ENCODE measurements at places on chromosomes 7 and 10.

DNA sequence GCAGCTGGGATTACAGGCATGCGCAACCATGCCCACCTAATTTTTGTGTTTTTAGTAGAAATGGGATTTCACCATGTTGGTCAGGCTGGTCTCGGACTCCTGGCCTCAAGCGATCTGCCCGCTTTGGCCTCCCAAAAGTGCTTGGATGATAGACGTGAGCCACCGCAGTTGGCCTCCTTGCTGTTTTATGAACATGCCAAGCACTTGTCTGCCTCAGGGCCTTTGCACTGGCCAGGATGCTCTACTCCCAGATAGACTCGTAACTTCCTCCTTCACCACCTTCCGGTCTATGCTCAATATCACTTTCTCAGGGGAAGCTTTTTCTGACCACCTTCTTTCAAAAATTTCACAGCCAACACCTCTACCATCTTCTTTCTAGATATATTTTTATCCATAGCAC is 6.3 kb downstream of the SLC26A5 start:
- H3K4me1 ChIP-seq, result no peaks in the 10 kb centered on the region
- H3K27me3 ChIP-seq, result no peaks in the 10 kb centered on the region
- DNase-seq, result no peak
- H3K36me3 ChIP-seq, result no peaks in the 10 kb centered on the region
- no peak overlapping the region for H3K27ac ChIP-seq
- H3K4me3 ChIP-seq, result no peak overlapping the region

DNA sequence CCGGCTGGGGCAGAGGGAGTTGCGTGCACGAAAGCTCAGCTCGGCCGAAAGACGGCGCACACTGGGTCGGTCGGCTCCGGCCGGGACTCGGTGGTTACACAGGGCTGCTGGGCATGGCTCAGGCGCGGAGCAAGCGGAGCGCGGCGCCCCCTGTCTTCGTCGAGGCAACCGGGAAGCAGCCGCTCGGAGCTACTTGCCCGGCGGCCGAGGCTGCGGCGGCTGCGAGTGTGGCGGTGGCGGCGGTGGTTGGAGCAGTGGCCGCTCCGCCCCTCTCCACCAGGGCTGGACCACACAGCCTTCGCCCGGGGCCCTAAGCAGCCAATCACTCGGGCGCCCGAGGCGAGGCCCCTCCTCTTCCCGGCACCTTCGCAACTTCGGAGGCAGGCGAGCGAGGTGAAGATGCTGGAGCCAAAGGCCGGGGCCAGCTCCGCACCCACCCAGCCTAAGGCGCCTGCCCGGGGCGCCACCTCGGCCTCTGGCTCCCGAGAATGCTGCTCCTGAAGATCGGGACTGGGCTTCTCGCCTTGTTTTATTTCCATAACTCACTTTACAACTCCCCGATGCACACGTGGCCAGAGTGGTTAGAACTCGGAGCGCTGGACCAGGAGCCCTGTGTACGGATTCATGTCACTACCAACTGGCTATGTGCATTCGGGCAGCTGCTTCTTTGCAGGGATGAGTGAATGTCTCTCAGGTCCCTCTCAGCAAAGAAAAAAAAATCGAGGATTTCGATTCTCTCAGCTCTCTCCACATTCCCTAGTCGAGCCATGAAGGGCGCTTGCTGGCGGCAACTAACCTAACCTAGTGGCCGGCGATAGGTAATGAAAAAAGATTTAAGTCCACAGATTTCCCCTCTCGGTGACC is at the start of gene TLL2:
Gene TLL2 (minus strand): TSS at position 229 of the 864 bp plus-strand sequence. CDS start 241 bp downstream, outside the sequence.
- no peaks in the 10 kb centered on the region for H3K36me3 ChIP-seq
- no peaks in the 10 kb centered on the region for H3K27me3 ChIP-seq
- DNase-seq, result no peak
- peaks cover 25% of the 10 kb centered on the region for H3K4me1 ChIP-seq
- H3K4me3 ChIP-seq, result peak within 1 kb of the TSS; percentile 47
- no peak within 1 kb of the TSS for H3K27ac ChIP-seq

- no peak overlapping the region for H3K27ac ChIP-seq
- no peak for DNase-seq
- H3K4me3 ChIP-seq, result no peak overlapping the region
Observed at GRCh38 chr7:68269405-68269804, 1272.8 kb downstream of the TYW1 start.

- H3K4me1 ChIP-seq, result no peaks in the 10 kb centered on the region
- DNase-seq, result no peak
- H3K27ac ChIP-seq, result no peak overlapping the region
- no peaks in the 10 kb centered on the region for H3K27me3 ChIP-seq
Observed at GRCh38 chr7:114405427-114405826, 9.2 kb upstream of the FOXP2 start.

DNA sequence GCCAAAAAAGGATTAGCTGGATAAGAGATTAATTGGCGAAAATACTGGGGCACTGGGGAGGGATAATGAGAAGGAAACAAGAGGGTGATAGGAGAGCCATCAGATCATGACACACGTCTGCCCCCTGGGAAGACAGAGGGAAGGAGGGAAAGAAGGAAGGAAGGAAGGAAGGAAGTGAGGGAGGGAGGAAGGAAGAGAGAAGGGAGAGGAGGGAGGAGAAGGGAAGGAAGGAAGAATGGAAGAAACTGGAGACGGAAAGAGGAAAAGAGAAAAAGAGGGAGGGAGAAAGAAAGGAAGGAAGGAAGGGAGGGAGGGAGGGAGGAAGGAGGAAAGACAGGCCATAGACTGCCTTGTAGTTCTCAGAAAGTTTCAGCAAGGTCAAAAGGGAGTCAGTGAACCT is 37.8 kb upstream of the WAC start:
- no peaks in the 10 kb centered on the region for H3K36me3 ChIP-seq
- no peak overlapping the region for H3K4me3 ChIP-seq
- no peaks in the 10 kb centered on the region for H3K27me3 ChIP-seq
- no peak overlapping the region for H3K27ac ChIP-seq

GRCh38 chr10:71289421-71290130 is 29.5 kb upstream of the SLC29A3 start:
- H3K4me3 ChIP-seq, result no peak overlapping the region
- peaks cover 6% of the 10 kb centered on the region for H3K4me1 ChIP-seq
- no peaks in the 10 kb centered on the region for H3K27me3 ChIP-seq
- DNase-seq, result no peak

- H3K27ac ChIP-seq, result no peak overlapping the region
- H3K4me3 ChIP-seq, result no peak overlapping the region
- no peaks in the 10 kb centered on the region for H3K36me3 ChIP-seq
- no peak for DNase-seq
- H3K4me1 ChIP-seq, result no peaks in the 10 kb centered on the region
- H3K27me3 ChIP-seq, result no peaks in the 10 kb centered on the region
Observed at GRCh38 chr7:104627516-104627915, 299.1 kb downstream of the LHFPL3 start.

GRCh38 chr10:62063795-62064472 is 162.4 kb downstream of the ARID5B start:
- DNase-seq, result no peak
- peaks cover 87% of the 10 kb centered on the region for H3K4me1 ChIP-seq
- H3K27me3 ChIP-seq, result no peaks in the 10 kb centered on the region
- H3K27ac ChIP-seq, result peak overlapping the region; percentile 97
- no peak overlapping the region for H3K4me3 ChIP-seq
- H3K36me3 ChIP-seq, result peaks cover 13% of the 10 kb centered on the region

DNA sequence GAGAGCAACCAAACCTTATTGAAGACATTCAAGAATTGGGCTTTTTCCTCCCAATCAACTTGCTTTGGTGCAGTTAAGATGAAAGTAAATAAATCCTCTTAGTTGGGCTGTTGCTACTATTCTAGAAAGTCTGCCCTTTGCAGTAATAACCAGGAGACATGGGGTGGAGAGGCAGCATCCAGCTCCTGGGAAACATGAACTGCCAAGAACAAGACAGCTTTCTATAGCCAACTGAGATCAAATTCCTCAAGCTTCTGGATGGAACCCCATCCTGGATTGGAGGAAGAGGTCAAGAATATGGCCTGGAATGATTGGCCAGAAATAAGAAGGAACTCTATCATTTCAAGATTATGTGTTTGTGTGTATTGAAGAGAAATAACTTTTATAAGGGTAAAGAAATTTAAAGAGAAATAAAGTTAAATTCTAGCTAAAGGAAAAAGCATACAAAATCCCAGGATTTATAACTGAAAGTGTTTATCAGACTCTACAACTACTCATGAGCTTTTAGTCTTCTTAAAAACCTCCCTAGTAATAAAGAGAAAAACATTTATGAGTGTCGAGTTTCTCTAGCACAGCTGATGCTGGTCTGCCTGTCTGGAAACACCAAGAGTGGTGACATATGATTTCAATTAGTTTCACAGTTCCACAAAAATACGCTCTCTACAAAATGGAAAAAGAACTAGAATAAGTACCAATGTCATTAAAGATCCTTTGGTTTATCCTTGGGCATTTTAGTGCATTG is 70.1 kb upstream of the COL1A2 start:
- H3K36me3 ChIP-seq, result no peaks in the 10 kb centered on the region
- H3K27me3 ChIP-seq, result no peaks in the 10 kb centered on the region
- peak overlapping the region; percentile 71 for H3K27ac ChIP-seq
- peaks cover 8% of the 10 kb centered on the region for H3K4me1 ChIP-seq

DNA sequence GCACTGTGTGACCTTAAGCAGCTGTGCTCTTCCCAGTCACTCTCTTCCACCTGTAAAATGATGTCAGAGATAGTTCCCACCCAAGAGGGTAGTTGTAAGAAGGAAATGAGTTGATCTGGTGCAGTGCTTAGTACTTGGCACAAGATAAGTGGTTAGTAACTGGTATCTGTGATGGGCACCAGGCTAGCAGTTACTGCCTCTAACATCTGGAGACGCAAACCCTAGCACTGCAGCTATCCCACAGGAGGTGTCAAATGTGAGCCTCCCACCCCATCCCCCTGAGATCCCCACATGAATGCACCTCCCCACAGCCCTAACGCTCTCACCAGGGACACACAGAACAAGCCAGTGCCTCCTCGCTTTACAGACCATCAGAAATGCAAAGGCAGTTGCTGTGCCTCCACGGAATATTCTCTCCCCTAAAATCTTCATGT is 72.0 kb downstream of the KCNMA1 start:
- H3K4me3 ChIP-seq, result no peak overlapping the region
- no peaks in the 10 kb centered on the region for H3K36me3 ChIP-seq
- no peaks in the 10 kb centered on the region for H3K4me1 ChIP-seq
- H3K27me3 ChIP-seq, result no peaks in the 10 kb centered on the region

- no peak for DNase-seq
- no peaks in the 10 kb centered on the region for H3K4me1 ChIP-seq
- H3K36me3 ChIP-seq, result no peaks in the 10 kb centered on the region
Observed at GRCh38 chr7:128007303-128007680, 23.9 kb downstream of the LRRC4 start.

DNA sequence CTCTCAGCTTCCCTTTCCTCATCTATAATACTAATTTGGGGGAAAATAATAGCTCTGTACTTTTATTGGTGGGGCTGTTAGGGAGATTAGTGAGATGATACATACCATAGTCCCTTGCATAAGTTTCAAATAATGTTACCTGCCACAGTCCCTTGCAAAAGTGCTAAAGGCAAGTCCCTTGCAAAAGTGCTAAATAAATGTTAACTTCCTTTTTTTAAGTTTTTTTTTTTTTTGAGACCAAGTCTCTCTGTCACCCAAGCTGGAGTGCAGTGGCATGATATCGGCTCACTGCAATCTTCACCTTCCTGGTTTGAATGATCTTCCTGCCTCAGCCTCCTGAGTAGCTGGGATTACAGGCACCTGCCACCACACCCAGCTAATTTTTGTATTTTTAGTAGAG is 43.4 kb upstream of the SRGN start:
- no peak for DNase-seq
- no peak overlapping the region for H3K27ac ChIP-seq
- no peaks in the 10 kb centered on the region for H3K4me1 ChIP-seq
- no peak overlapping the region for H3K4me3 ChIP-seq

DNA sequence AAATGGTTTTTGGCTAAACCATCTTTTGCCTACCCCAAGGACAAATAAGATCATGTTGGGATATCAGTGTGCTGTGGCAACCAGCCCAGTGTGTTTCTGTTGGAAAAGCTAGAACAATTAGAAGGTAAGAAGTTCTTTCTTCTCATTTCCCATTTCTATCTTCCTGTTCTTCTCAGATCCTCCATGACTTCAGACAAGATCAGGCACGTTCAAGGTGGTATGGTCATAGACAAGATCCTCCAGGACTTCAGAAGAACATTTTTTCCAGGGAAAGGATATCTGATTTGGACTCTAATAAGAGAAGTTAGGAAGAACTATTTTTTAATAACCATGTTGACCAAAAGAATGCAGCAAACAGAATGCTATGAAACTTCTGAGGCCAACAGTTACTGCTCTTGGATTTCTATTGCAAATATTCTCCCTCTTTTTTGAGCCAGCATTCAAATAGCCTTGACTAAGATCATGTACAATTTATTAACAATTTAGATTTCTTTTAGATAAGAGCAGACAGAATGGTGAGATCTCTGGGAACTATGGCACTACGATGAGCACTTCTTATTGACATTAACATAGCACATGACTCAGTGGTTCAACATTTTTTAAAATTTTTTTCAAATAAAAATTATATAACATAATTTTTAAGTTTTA is 15.9 kb downstream of the HYCC1 start:
- H3K4me1 ChIP-seq, result peaks cover 15% of the 10 kb centered on the region
- no peak for DNase-seq
- no peak overlapping the region for H3K27ac ChIP-seq
- no peaks in the 10 kb centered on the region for H3K27me3 ChIP-seq
- no peak overlapping the region for H3K4me3 ChIP-seq
- no peaks in the 10 kb centered on the region for H3K36me3 ChIP-seq

GRCh38 chr7:123823898-123824753 is 20.8 kb upstream of the HYAL4 start:
- no peaks in the 10 kb centered on the region for H3K36me3 ChIP-seq
- H3K4me3 ChIP-seq, result no peak overlapping the region
- no peaks in the 10 kb centered on the region for H3K27me3 ChIP-seq
- H3K4me1 ChIP-seq, result no peaks in the 10 kb centered on the region
- H3K27ac ChIP-seq, result no peak overlapping the region

- DNase-seq, result no peak
- H3K27ac ChIP-seq, result no peak overlapping the region
- no peaks in the 10 kb centered on the region for H3K4me1 ChIP-seq
- H3K36me3 ChIP-seq, result no peaks in the 10 kb centered on the region
- no peaks in the 10 kb centered on the region for H3K27me3 ChIP-seq
Observed at GRCh38 chr7:84735011-84735410, 451.8 kb downstream of the SEMA3D start.

- no peaks in the 10 kb centered on the region for H3K27me3 ChIP-seq
- H3K27ac ChIP-seq, result peak overlapping the region; percentile 100
- H3K4me1 ChIP-seq, result peaks cover 41% of the 10 kb centered on the region
Observed at GRCh38 chr10:100998991-100999741, 442 bp upstream of the LZTS2 start.

DNA sequence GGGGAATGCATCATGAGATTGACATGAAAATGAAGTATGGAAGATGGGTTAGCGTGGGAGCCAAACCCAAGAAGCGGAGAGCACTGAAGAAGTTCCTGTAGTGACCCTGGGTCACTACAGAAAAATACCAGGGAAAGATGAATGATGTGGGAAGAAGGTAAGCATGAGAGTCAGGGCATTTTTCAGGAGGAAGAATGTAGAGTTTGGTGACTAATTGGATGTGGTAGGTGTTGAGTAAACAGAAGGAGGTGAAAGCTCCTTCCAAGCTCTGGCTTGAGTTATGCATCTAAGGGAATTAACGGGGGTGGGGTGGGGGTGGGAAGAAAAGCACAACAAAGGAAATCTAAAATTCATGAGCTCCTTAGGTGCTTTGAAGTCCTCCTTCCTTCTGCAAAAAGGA is 238.1 kb upstream of the AOAH start:
- no peaks in the 10 kb centered on the region for H3K27me3 ChIP-seq
- H3K4me3 ChIP-seq, result no peak overlapping the region
- H3K27ac ChIP-seq, result no peak overlapping the region

GRCh38 chr7:127932496-127932895 is 98.7 kb downstream of the LRRC4 start:
- no peaks in the 10 kb centered on the region for H3K27me3 ChIP-seq
- no peak overlapping the region for H3K4me3 ChIP-seq
- DNase-seq, result no peak
- peaks cover 17% of the 10 kb centered on the region for H3K36me3 ChIP-seq
- no peaks in the 10 kb centered on the region for H3K4me1 ChIP-seq
- no peak overlapping the region for H3K27ac ChIP-seq

Measured in vagina (tissue), 2 donors.